ENCODE measurements at places on chromosomes 12 and 14.

GRCh38 chr14:20988717-20989470 lies 886 bp upstream of the METTL17 start:
- peak; percentile 19 for DNase-seq

DNA sequence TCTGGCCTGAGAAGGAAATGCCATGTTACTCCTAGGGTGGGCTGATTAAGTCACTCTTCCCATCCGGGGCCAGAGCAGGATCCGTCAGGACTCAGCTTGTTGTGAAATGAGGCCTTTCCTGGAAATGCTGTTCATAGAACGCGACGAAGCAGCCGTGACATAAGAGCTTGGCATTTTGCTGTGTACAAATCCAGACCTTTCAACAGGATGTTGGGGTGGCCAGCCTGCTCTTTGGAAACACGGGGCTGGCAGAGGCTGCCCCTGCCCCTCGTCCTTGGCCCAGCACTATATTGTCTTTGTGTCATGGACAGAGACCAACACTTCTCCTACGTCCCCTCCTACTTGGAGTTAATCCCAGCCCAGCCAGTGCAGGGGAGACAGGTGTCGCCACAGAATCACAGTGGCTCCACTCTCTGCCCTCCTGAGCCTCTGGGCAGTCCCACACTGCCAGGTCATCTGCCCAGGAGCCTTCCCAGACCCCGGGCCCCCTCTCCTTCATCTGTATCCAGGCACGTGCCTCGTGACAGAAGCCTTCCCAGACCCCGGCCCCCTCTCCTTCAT lies 18.6 kb upstream of the EIF5 start:
- DNase-seq, result no peak

DNA sequence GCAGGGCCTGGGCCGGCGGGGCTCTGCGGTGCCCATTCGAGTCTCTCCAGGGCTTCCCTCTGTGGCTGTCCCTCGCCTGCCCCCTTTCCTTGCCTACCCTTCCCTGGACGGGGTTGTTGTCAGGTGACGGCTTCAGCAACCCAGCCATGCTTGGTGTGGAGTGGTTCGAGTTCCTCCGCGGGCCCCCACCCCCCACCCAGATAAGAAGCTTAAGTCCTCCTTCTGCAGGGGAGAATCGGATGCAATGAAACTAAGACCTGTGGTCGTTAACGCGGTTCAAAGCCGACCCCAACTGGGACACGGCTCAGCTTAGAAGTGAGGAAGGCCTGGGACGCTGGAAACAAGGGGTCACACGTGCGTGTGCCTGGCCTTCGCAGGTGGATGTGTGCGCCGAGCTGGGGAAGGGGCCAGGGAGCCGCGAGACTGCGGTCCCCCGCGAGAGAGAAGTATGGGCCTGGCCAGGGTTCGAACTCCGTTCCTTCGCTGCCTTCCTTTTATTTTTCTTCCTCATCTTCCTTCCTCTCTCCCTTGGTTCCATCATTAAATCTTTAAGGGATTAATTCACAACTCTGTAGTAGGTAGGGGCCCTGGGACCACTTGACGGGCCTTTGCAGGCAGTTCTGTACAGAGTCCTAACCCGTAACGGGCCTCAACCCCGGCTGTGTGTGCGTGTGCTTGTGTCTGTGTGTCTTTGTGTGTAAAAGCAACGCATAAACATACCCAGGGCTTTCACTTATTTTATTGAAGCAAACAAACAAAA lies 3.5 kb downstream of the TTC6 start:
- DNase-seq, result no peak

- no peak for DNase-seq
Observed at GRCh38 chr12:14710632-14711320, 14.4 kb upstream of the GUCY2C start.

DNA sequence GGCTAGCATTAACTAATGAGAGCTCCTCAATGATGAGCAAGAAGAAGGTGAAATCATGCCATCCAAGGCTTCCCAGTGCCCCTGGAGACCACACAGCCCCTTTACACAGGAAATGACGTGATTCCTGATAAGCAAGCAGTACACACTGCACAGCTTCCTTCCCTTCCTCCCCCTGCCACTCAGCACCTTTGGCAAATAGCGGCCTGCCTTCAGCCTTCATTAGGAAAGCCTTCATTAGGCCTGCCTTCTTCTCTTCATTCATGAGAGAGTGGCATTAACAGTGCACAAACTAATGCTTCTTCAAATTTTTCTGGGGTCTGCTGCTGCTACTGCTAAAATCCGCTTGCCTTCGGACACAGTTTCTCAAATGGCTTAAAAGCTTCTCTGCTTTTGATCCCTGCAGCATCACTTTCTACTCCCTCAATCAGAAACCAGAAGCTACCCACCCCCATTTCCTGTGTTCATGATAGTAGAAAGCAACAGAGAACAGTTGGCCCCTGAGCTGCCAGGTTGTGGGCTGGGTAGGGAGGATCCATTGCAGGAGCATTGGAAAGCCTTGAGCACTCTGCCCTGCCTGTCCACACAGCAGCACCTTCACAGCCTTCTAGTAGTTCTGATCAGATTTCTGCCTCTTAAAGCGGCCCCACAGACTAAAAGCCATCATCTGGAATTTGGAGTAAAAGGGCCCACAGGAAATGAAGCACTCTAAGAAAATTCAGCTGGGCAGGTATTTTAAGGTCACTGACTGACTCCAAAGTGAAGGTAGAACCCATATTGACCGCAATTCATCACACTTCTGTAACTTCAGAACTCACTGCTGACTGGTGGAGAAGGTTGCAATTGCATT lies 103.8 kb upstream of the ETV6 start:
- peak; percentile 45 for DNase-seq

DNA sequence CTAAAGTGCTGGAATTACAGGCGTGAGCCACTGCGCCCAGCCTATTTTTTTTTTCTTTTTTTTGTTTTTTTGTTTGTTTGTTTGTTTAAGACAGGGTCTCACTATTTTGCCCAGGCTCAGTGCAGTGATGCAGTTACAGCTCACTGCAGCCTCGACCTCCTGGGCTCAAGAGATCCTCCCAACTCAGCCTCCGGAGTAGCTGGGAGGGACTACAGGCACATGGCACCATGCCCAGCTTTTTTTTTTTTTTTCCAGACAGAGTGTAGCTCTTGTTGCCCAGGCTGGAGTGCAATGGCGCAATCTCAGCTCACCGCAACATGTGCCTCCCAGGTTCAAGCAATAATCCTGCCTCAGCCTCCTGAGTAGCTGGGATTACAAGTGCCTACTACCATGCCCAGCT lies 5.8 kb upstream of the ITFG2 start:
- no peak for DNase-seq

GRCh38 chr12:21989819-21990412 lies 48.7 kb upstream of the ABCC9 start:
- DNase-seq, result no peak

DNA sequence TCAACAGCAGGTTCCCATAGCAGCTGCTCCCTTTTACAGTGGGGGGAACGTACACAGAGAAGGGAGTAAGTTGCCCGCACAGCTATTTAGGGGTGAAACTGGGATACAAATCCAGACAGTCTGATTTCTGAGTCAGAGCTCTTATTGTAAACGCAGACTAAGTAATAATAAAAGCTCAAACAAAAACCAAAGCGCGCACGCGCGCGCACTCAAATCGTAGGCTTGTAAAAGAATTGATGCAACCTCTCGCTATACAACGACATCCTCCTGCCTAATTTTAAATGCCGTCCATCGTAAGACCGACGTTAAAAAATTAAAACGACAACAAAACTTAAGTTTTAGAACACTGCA lies 747 bp upstream of the DACT1 start:
- peak; percentile 9 for DNase-seq

DNA sequence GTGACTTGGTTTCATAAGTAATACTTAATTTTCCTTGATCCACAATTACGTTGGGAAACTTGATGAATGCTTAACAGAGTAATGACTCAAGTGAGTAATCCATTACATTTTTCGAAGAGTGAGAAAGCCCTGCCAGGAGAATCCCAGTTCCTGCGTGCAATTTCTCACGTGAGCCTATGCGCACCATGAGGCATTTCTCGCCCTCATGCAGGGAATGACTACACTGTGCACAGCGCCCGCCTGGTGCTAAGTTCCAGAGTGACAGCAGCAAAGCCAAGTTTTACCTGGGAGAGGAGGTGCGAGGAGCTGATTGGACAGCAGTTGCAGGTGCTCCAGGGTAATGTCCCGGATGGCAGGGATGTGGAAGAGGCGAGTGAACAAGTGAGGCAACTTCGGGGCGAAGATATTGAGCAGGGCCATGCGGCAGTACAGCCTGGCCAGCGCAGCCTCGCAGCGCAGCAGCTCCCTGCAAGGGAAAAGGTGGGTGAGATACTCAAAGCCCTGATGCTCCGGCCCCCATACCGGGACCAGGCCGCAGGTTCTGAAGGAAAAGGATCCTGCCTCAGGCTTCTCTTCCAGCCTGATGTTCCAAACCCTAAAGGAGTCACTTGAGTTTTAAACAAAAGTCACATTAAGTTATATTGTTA lies 69.4 kb downstream of the TRAFD1 start:
- DNase-seq, result no peak

- DNase-seq, result peak; percentile 20
Observed at GRCh38 chr12:50924439-50925341, 27.7 kb upstream of the HIGD1C start.

GRCh38 chr12:9851050-9851449 lies 18.1 kb downstream of the CLEC2B start:
- DNase-seq, result no peak

DNA sequence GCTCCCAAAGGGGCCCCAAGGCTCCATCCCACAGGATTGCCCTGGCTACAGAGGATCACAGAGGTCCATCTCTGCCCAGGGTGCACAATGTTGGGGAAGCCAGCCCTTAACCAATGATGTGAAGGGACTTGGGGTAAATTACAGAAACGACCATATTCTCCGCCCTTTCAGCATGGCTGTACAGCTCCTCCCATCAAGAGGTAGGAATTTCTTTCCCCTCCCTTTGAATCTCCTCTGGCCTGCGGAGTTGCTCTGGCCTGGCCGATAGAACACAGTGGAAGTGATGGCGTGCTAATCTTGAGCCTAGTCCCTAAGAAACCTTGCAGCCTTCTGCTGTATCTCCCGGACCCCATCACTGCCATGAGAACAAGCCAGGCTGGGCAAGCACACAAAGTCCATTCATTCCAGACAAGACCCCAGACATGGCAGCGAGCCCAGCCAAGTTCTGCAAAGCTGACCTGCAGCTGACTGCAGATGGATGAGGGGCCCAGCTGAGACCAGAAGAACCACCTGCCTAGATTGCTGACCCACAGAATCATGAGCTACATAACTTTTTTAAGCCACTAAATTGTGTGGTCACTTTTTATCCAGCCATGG lies 6.9 kb upstream of the IFI27 start:
- no peak for DNase-seq

DNA sequence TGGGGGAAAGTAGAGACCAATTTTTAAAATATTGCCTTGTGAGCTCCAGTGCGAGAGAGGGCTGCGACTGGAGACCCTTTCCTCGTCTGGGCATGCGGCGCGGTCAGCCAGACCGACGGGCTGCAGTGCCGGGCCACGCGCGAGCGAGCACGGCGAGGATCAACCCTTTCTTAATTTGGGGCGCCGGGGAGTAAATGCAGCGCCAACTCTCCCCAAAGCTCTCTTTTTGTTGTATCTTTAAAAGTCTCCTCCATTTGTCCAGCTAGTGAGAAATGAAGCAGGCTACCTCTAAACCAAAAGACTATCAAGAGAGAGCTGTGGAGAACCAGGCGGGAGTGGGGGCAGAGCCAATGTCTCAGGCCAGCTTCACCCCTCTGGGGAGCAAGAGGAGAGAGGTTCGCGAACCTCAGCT lies 1.4 kb downstream of the SIX1 start:
- DNase-seq, result no peak

GRCh38 chr12:117098024-117098360 lies 1.2 kb downstream of the TESC start:
- DNase-seq, result no peak

DNA sequence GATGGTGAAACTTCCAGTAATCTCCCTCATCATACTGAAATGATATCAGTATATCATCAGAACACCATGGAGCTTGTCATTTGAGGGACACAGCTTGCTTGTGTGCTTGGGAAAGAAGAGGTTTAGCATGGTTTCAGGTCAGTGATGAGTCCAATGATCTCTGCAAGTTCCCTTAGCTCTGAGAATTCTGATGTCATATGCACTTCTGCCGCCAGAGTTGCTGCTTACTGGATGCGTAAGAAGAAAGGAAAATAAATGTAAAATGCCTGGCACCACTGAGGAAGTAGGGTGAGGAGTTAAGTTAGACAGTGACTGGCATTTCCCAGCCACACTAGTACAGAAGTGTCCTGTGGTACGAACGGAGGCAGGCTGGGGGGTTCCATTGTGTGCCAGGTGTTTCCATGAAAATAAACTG lies 22.6 kb downstream of the PRKCH start:
- DNase-seq, result peak; percentile 55

DNA sequence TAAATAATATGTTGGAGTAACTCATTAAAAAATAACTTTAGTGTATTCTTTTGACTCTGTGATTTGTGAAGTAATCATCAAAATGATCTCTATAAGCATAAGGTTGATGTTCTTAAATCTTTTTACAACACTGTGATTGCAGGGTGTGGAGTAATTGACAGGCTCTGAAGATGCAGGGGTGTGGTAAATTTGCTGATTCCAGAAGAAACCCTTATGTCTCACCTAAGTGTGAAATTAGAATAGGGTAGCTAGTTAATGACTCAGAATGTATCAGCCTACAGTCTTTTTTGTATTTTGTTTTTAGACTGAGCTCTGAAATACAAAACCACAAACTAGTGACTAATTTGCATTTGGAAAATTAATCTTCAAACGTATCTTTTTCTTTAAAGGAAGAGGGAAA lies 5.9 kb downstream of the PRPF39 start:
- peak; percentile 57 for DNase-seq

DNA sequence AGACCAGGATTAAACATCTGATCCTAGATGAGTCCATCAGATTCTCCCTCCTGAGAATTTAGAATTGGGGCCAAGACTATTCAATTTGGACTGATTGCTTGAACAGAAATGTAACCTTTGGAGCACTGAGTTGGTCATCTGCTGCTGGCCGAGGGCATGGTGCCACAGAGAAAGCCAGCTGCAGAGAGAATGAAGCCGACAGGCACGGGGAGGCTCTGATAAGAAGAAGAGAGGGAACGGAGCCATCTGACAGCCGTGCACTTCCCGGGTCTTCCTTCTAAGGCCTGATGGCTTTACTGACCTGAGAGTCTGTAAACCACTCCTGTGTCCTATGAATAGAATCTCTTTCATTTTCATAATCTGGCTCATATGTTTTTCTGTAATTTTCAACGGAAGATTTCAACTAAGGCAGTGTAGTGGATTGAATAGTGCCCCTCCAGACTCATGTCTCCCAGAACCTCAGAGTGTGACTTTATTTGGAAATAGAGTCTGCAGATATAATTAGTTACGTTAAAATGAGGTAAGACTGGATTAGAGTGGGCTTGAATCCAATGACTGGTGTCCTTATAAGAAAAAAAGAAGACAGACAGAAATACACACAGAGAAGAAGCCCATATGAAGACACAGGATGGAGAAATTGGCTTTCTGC lies 39.1 kb upstream of the FRS2 start:
- no peak for DNase-seq

DNA sequence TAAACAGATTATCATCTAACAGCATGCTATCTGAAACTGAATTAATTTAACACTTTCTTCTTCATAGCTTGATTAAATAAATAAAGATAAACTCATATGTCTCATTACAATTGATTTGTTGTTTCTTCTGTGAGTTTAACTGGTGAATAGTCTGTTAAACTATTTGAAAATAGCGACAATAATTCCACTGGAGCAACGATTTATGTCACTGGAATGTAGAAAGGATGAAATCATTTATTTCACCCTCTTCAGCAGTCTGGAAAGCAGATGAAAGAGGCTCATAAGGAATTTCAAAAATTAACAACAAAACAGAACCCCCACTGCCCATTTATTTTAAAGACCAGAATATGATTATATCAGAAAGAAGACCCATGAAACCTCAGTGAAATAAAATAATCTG lies 1165.1 kb upstream of the USP15 start:
- no peak for DNase-seq
